ENCODE measurements at places on chromosomes 7 and 10. TPM values are rescaled to one million over a fixed set of nuclear protein-coding genes. Genes with fewer than 3 reads are reported as not detected.

The TOMM7 gene
- 73.7 TPM for total RNA-seq

The FAM25C gene
- total RNA-seq, result not detected

The SPACDR gene
- total RNA-seq, result 3.5 TPM

- DNase-seq, result peak; percentile 58
These were observed 19.1 kb downstream of the CEP41 start for GRCh38 chr7:130421684-130422083.

DNA sequence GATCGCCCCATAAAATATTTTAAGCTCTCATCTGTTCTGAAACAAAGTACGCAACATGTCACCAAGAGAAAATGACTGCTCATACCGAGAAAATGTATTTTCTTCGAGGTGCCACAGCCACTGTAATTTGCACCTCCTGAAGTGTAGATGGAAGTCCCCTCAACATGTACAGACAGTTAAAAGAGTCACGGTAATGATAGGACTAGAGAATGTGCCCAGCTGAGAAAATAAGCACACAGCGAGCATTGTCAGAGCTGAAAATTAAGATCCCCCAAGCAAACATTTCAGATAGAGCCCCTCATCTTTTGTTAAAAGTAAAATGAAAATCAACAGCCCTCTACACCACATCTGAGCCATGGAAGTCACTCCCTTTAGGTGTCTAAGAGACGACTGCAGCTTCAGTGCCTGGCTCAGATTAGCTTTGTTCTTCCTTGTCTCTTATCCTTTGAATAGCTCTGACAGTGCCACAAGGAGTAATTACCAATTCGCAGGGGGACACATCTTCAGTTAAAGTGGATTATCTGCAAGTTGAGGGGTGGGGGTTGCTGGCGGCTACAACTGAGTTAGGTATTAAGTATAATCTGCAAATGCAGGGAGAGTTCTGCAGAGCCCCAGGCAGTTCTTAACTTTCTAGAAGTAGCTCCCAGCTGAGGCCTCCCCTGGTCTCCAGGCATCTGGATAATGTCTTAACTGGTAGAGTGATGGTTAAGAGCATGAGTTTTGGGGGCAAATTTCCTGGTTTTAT is 222.7 kb upstream of the C7orf33 start:
- no peak for DNase-seq

GRCh38 chr10:123729523-123729922 is 63.4 kb downstream of the GPR26 start:
- DNase-seq, result no peak

DNA sequence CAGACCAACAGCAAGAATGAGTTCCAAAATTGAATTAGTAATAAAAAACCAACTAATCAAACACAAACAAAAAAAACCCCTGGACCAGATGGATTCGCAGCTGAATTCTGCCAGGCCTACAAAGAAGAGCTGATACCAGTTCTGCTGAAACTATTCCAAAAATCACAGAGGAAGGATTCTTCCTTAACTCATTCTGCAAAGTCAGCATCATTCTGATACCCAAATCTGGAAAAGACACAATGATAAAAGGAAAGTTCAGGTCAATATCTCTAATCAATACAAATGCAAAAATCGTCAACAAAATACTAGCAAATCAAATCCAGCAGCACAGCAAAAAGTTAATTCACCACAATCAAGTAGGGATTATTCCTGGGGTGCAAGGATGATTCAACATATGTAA is 6.1 kb upstream of the ABCA13 start:
- no peak for DNase-seq

GRCh38 chr10:103843854-103844570 is 11.4 kb downstream of the SH3PXD2A start:
- no peak for DNase-seq

GRCh38 chr7:100804681-100805431 is 22.5 kb downstream of the EPHB4 start:
- DNase-seq, result no peak

- no peak for DNase-seq
These were observed 54.4 kb upstream of the TMEM72 start for GRCh38 chr10:44856696-44857095.

GRCh38 chr7:122070834-122071233 is 73.2 kb downstream of the AASS start:
- no peak for DNase-seq

DNA sequence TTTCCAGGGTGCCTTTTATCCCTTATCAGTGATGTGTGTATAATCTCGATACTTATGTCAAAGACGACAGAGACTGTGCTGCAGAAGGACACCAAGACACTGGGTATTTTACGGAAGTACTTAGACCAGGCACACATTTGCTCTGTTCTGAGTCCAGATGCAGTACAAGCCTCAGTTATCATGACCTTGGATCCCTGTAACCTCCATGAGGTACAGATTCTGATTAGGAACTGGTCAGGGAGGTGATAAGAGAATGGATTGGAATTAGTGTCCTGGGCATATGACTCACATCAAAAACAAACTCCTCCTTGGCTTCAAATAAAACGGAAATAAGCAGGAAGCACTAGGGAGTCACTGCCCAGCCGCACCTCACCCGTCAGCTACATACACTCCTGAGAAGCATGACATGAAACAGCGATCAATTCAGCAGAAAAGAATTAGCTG is 146.5 kb downstream of the SFMBT2 start:
- no peak for DNase-seq
